Mucosa of descending colon (tissue), 3 donors: ENCODE measurements at places on chromosomes 4 and X. TPM values are rescaled to one million over a fixed set of nuclear protein-coding genes. Genes with fewer than 3 reads are reported as not detected.

Gene TEX13B
- not detected for total RNA-seq

Gene CXCL6
- 0.19 TPM for total RNA-seq

Gene SORCS2
- 1.5 TPM for total RNA-seq

Gene IL15
- total RNA-seq, result 7.2 TPM

Gene FOXR2
- total RNA-seq, result not detected

Gene HGFAC
- total RNA-seq, result 0.95 TPM

Gene TNIP3
- 2.0 TPM for total RNA-seq

Gene TMEM144
- 16.1 TPM for total RNA-seq

Gene CACNA1F
- total RNA-seq, result 1.7 TPM

Gene ARMCX2
- 4.4 TPM for total RNA-seq

Gene USP26
- not detected for total RNA-seq

Gene BBS12
- 5.4 TPM for total RNA-seq

Gene DCAF12L1
- not detected for total RNA-seq

Gene PHOX2B
- 0.29 TPM for total RNA-seq

Gene ARHGAP24
- total RNA-seq, result 11.6 TPM

Gene DRP2
- total RNA-seq, result 6.0 TPM

Gene GYG2
- 15.6 TPM for total RNA-seq

Gene MAGEA12
- total RNA-seq, result not detected

Gene AREG
- total RNA-seq, result 26.2 TPM

Gene HS6ST2
- total RNA-seq, result 0.38 TPM

Gene IL13RA2
- 0.35 TPM for total RNA-seq

Gene ARAP2
- total RNA-seq, result 21.7 TPM

Gene CXorf49
- not detected for total RNA-seq

Gene SMIM31
- total RNA-seq, result 37.8 TPM

Gene GDI1
- 68.1 TPM for total RNA-seq

Gene KLHL4
- total RNA-seq, result 0.41 TPM

Gene ARX
- total RNA-seq, result 0.63 TPM

Gene PCDH11X
- 0.09 TPM for total RNA-seq

Gene TMEM271
- not detected for total RNA-seq

Gene CT47B1
- total RNA-seq, result not detected

Gene BEND4
- total RNA-seq, result 0.51 TPM

Gene HS3ST1
- 4.0 TPM for total RNA-seq

Gene CT45A10
- total RNA-seq, result not detected

Gene COX7B2
- not detected for total RNA-seq

Gene ITIH6
- not detected for total RNA-seq

Gene GJB1
- 78.9 TPM for total RNA-seq

Gene FAM13A
- total RNA-seq, result 41.6 TPM

Gene SLC2A9
- total RNA-seq, result 4.8 TPM

Gene RBM47
- total RNA-seq, result 309 TPM

Gene CLIC2
- total RNA-seq, result 13.1 TPM

Gene GAGE13
- not detected for total RNA-seq

Gene H2BW1
- not detected for total RNA-seq

Gene DCLK2
- total RNA-seq, result 3.0 TPM

Gene KCNIP4
- total RNA-seq, result 2.4 TPM
